Kasumi-1 (cell line): ENCODE measurements at places on chromosomes 13 and 19.
A peak's percentile ranks its signal among the peaks of the same experiment; 100 is the strongest.

- DNase-seq, result no peak
These were observed 29.1 kb upstream of the POP4 start for GRCh38 chr19:29576761-29577648.

DNA sequence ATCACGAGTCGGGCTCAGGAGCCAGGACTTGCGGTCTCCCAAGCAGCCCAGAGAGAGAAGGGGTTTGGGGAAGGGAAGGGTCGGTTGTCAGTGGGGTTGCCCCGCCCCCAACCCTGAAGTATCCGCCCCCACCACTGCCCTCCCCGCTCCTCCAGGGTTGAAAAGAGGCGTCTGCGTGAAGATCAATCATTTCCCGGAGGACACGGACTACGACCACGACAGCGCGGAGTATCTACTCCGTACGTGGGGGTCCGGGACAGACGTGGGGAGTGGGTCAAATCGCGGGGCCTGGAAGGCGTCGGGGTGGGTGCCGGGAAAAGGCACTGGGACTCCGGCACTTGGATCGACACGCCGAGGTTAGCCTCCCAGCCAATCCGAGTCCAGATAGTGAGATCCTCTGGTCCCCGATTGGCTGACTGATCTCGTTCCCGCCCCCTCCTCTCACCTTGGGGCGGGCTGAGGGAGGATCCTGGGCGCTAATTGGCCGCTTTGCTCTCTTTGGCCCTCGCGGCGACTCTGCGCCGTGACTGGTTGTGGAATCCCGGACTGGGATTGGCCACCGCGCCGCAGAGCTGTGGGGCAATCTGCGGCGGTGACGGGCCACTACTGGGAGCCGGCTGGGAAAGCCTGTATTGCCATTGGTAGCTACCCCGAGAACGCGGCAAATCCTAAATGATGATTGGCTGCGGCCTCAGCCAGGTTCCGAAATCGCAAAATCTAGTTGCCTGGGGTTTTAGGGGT is 13.3 kb upstream of the CACNG6 start:
- DNase-seq, result no peak

DNA sequence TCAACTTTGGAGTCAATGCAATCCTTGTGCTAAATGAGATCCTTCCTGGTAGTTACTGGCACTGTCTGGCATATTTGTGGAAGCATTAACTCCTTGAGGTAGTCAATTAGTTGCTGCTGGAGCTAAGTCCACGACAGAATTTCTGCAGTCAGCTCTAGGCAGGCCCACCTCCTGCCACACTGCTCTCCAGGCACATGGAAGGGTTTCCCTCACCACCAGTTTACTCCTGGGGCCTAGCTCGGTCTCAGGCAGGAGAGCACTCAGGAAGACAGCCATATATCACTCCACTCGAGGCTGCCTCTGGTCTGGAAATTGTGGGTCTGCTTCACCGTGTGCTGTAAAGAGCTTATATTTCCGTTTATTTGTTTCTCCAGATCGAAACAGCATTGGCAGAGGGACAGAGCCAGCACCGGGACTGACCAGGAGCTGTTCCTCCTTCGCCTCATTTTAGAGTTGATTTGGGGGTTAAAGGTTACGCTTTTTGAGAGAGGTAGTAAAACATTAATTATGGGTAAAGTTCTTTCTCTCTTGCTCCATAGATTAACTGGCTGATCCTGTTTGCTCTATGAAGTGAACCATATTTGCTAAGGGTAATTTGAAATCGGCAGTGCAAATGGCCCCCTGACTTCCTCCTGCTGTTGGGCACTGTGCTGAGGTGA is 20.6 kb upstream of the GTF3A start:
- no peak for DNase-seq

- peak; percentile 57 for DNase-seq
These were observed 512 bp upstream of the ZNF93 start for GRCh38 chr19:19900139-19900728.

DNA sequence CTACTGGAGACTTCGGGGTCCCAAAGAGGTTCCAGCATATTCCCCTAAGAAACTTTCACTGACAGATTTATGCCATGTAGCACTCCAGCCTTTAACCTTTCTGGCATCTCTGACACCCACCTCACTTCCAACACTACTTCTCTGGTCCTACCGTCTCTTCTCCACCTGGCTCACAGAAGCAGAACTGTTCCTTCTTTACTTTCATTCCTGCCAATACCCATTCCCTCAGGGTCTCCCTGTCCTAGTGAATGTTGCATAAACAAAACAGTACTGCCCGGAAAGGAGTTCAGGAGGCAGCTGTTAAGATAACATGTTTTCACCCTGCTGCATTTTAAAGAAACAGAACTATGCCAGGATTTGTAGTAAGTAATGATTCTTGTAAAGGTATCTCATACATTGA is 136.0 kb upstream of the MIR17HG start:
- no peak for DNase-seq

DNA sequence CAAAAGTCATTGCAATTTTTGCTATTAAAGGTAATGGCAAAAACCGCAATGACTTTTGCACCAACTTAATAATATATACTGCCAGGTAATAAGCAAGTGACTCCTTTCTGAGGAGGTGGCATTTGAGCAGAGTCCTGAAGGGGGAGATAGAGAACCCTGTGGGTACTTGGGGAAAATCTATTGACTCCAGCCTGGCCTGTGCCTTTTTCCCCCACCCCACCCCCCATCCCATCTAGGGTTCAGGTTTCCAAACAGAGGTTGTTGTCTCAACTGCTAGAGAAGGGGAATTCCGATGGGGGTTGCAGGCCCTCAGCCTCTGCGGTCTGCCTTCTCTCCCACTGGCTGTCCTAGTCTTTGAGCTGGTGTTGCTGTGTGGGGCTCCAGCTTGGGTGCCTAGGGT is 11.5 kb downstream of the S1PR2 start:
- DNase-seq, result peak; percentile 53

DNA sequence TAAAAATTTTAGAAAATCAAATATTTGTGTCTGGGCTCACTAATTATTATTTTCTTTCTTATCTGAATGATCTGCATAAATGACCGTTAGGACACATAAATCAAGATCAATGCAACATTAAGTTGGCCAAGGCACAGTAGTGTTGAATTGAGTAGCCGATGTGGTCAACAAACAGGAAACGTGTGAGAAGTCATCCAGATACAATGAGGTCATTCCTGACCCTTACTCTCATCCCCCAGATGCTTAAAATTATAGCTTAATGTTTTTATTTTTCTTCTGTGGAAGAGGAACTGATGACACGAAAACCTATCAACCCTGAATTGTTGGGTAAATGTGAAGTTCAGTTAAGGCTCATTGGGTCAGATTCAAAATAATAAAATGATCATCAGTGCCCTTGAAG is 222.9 kb downstream of the RFC3 start:
- DNase-seq, result no peak

GRCh38 chr13:110790371-110790770 is 76.9 kb downstream of the ING1 start:
- DNase-seq, result peak; percentile 8

DNA sequence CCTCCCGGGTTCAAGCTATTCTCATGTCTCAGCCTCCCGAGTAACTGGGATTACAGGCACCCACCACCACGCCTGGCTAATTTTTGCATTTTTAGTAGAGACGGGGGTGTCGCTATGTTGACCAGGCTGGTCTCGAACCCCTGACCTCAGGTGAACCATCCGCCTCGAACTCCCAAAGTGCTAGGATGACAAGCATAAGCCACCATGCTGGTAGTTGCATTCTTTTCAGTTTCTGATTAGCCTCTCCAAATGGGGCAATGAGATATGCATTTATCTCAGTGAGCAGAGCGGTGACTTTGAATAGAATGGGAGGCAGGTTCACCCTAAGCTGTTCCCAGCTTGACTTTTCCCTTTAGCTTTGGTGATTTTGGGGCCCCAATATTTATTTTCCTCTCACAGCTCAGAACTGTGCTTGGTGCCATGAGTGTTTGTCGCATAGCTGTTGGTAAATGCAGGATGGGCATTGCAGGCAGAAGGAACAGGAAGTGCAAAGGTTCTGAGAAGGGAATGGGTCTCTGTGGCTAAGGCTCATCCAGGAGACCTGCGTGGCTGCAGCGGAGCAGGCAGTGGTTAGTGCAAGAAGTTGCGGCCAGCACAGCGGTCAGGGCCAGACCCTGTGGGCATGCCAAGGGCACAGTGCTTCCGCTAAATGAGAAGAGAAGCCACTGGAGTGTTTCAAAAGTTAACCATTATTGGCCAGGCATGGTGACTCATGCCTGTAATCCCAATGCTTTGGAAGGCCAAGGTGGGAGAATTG is 20.7 kb downstream of the LYPD3 start:
- no peak for DNase-seq

- no peak for DNase-seq
These were observed 10.9 kb downstream of the APOC1 start for GRCh38 chr19:44925114-44925891.

- no peak for DNase-seq
These were observed 530.0 kb downstream of the PCDH9 start for GRCh38 chr13:66700117-66700601.

DNA sequence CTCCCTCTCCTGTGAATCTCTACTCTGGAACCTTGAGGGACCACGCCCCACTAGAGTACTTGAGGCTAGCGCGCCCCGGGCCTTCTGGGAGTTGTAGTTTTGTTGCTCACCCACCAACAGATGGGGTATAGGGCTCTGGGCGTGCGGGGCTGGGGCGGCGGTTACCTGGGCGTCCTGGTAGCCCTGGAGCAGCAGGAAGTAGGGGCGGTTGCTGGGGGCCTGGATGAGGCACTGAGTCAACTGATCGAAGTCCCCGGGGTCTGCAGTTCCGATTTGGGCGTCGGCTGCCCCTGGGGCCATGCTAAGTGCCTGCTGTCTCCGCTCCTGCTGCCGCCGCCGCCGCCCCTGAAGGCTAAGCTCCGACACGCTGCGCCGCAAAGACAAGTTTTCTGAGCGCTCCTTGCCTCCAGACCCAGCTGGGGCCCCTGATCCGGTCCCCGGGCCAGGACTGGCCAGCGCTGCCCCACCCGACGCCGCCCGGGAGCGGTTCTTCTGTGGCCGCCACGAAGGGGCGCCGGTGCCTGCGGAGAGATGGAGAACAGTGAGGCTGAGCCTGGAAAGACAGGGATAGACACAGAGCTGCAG is 5.3 kb downstream of the RASIP1 start:
- no peak for DNase-seq

- no peak for DNase-seq
These were observed 1418.4 kb downstream of the UQCRFS1 start for GRCh38 chr19:27794494-27795042.

GRCh38 chr19:21022996-21023395 is 2.5 kb downstream of the ZNF430 start:
- DNase-seq, result no peak

DNA sequence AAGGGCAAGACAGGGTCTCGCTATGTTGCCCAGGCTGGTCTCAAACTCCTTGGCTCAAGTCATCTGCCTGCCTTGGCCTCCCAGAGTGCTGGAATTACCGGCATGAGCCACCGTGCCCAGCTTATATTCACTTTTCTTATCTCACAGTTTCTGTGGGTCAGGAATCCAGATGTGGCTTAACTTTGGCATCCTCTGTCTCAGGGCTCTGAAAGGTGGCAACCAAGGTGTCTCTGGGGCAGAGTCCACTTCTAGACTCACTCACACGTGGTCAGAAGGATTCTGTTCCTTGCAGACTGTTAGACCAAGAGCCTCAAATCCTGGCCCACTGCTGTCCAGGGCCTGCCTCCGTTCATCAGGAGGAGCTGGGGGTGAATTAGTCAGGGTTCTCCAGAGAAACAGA is 7.6 kb upstream of the LMNB2 start:
- DNase-seq, result no peak

DNA sequence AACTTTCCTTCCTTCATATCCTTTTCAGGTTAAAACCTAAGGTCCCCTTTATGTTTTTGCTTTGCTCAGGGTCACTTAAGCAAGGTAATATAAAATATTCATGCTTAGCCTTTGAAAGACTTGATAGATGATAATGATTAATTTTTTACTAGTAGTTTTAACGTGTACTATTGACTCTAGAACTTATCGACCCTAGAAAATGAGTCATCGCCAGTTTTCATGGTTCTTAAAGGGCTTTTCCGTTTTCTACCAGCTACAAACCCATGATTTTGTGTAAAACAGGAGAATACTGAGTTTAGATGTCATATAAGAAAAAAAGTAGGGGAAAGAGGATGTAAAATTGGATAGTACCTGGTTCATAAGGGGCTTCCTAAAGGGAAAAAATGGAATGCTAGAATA is 75.7 kb downstream of the DHRS12 start:
- no peak for DNase-seq

- DNase-seq, result no peak
These were observed 1562.9 kb upstream of the PRR20A start for GRCh38 chr13:55577847-55578210.

DNA sequence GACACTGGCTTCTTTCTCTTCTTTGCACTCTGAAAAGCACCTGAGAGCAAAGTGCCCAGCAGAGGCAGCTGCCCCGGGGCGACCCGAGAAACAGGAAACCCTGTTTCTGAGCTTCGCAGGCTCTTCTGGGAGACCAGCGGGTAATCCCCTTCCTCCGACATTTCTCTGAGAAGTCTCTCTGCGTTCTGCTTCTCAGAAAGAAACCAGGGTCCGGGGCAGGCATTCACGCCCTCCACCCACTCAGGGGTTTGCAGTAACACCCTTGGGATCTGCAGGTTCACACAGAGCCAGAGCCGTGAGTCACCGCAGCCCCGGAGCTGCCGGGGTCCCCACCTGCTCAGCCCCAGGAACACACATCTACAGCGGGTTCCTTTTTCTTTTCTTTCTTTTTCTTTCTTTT is 86.0 kb downstream of the GADD45B start:
- peak; percentile 11 for DNase-seq

- DNase-seq, result peak; percentile 31
These were observed 1.6 kb downstream of the ZNF414 start for GRCh38 chr19:8512115-8512967.

DNA sequence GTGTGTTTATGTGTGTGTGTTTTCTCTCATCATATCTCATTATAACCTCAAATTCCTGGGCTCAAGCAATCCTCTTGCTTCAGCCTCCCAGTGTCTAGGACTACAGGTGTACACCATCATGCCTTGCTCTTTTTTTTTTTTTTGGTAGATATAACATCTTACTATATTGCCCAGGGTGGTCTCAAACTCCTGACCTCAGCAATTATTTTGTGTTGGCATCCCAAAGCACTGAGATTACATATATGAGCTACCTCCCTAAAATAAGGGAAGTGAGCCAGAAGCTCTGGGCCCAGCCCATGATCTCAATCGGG is 448 bp upstream of the ZNF543 start:
- no peak for DNase-seq

DNA sequence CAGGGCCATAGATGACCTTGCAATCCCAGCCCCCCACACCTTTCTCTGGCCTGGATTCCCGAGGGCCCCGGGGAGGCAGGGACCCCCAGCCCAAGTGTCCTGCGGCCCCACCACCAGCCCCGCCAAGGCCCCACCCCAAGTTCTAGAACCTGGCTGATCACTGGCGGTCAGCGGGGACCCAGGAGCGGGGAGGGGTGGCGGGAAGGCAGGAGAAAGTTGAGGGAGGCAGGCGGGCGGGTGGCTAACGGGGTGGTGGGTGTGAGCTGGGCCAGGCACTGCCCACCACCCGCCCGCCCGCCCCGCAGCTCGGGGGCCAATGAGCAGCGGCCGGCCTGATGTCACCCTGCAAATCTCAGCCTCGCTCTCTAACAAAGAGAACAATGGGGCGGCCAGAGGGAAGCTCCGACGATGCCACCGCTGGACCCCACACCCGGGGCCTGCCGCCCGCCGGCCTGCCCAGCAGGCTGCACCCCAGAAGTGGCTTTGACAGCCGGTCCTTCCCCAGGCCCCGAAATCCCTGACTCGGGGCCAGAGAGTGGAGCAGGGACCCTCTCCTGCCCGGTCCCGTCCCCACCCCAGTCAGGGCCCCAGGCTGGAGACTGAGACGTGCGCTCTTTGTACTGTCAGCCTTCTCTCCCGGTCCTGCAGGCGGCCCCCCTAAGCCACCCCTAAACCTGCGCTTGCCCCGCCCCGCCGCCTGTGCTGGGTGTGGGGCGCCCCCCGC is 1.6 kb downstream of the MEX3D start:
- no peak for DNase-seq
